ENCODE measurements at places on chromosomes 2 and 18. TPM values are rescaled to one million over a fixed set of nuclear protein-coding genes. Genes with fewer than 3 reads are reported as not detected.

CDH7 gene
- total RNA-seq, result not detected

CREG2 gene
- total RNA-seq, result not detected

MYOM1 gene
- total RNA-seq, result 4.9 TPM

DNA sequence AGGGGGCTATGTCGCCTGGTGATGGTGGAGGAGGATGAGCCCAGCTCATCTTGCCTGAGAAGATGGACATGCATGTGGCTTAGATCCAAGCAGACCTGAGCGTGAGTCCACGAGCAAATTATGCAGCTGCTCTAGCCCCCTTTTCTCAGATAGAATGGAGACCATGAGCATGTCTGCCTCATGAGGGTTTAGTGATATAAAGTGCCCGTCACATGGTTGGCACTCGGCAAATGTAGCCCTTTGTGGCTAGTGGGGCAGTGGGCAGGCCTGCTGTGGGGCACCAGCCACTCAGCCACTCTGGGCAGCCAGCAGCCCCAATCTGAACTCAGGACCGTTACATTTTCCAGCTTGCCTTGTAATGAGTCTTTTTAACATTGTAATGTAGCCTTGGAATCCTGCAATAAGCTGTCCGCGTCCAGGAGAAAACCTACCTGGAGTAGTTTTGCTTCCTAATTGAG is 92.1 kb upstream of the HS6ST1 start:
- DNase-seq, result no peak

GRCh38 chr2:119245076-119245840 is 21.6 kb downstream of the STEAP3 start:
- no peak for DNase-seq

GRCh38 chr2:209495855-209496585 is 72.2 kb downstream of the MAP2 start:
- no peak for DNase-seq

- DNase-seq, result no peak
Observed at GRCh38 chr2:198639580-198639979, 818.2 kb downstream of the SATB2 start.

All from left lobe of liver (tissue), 2 donors.